Astrocyte of the cerebellum (primary cell): ENCODE measurements at places on chromosomes 16 and 17.

DNA sequence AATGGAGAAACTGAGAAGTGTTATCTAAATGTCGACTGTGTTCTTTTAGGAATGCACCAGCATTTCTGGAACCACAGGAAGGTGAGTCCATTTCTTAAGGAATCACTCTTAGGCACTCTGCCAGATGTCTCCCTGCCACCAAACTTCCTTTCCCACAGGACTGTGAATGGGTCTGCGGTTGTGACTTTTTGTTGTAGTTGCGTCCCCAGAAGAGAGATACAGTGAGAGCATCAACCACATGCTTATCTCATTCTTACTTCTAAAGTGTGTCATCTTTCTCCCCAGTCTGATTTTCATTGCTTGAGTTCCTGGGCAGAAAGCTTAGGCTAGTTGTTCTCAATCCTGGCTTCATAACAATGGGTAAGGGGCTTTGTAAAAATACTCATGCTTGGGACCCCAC lies 13.4 kb downstream of the ITPRIPL2 start:
- no peak for DNase-seq

DNA sequence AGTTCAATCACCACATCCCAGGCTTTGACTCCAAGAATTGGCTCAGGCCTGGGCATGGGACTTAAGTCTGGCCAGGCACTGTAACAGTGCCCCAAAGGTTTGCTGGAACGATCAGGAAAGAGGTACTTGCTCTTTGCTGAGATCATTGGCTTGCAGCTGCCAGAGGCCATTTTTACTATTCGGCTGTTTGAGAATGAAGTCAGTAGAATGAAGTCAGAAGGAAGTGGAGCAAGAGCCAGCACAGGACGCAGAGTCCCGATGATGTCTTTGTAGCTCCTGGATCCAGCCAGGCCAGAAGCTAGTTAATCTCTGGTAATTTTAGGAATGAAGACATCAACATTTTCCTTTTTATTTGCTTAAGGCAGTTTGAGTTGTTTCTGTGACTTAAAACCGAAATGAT lies 195.5 kb downstream of the RAB11FIP4 start:
- no peak for DNase-seq

- DNase-seq, result no peak
Measured at GRCh38 chr17:70750983-70751382, 581.7 kb downstream of the KCNJ2 start.

GRCh38 chr17:35890774-35891155 lies 10.6 kb upstream of the CCL5 start:
- no peak for DNase-seq

GRCh38 chr16:23160574-23160973 lies 11.3 kb upstream of the USP31 start:
- no peak for DNase-seq

GRCh38 chr17:29240477-29240876 lies 6.2 kb upstream of the CRYBA1 start:
- DNase-seq, result no peak

DNA sequence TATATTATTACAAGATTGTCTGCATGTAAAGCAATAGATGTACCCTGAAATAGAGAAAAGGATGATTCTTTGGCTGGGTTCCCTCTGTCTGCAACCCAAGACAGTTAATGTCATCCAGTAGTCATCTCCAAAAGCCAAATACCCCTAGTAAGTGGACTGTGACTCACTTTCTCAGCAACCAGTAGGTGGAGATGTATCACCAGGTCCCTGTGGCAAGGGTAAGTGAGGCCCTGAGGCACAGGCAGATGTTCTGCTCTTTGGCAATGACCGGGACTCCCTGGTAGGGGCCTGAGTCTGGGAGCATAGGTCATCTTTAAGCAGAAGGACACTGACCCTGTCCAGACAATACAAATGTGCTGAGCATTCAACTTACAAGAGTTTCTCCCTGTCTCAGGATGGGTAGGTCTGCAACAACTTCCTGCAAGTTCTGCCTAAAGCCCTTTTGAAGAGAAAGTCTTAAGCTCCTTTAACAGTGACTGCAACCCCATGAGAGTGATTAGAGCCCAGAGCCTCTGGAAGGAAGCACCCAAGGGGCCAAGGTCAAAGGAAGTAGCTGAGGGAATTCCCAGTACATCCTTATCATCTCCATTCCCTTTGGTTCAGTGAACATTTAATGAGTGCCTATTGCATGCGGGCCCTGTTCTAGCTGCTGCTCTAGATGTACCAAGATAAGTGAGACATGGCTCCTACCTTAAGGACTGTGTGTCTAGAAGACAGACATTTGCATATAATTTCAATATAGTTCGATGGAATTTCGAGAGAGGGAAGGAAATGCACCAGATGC lies 31.9 kb downstream of the PMP22 start:
- no peak for DNase-seq

GRCh38 chr16:49021136-49021535 lies 260.5 kb downstream of the CBLN1 start:
- DNase-seq, result peak; percentile 83

DNA sequence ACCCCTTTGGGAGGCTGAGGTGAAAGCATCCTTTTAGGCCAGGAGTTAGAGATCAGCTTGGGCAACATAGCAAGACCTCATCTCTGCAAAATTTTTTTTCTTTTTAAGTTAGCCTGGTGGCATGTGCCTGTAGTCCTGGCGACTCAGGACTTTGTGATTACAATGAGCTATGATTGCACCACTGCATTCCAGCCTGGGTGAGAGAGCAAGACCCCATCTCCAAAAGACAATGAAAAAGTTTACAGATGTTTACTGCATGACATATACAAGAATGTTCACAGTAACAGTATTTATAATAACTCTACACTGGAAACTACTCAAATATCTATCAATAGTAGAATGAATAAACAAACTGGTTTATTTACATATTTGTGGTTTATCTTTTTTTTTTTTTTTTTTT lies 33.1 kb upstream of the CCL22 start:
- DNase-seq, result no peak

DNA sequence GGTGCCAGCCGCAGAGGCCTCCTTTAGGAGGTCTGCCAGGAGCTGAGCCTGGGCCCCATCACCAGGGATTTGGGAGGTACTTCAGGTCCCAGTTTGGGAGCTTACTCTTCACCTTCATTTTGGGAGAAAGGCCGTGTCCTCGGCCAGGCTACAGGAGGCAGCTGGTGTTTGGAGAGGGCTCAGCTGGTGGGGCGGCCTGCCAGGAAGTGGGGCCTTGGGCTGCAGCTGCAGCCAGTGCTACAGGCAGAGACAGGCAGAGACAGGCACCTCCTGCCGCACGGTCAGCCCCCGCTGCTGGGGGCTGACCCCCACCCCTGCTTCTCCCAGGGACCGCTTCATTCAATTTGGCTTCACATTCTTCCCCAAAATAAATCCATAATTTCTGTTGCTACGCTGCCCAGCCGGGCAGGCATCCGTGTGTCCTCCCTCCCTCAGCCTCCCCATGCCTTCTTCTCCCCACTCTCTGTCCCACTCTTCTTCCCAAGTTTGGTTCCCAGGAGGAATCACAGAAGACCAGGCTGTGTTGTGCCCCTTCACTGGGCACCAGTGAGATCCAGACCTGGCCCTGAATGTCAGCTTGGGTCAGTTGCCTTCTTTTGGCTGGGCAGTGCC lies 6.1 kb downstream of the TMEM235 start:
- no peak for DNase-seq

GRCh38 chr16:9681508-9681907 lies 500.7 kb downstream of the GRIN2A start:
- DNase-seq, result no peak

- no peak for DNase-seq
Measured at GRCh38 chr17:7606280-7606679, 8.4 kb downstream of the FXR2 start.
